ENCODE measurements at places on chromosomes 7 and 10.

DNA sequence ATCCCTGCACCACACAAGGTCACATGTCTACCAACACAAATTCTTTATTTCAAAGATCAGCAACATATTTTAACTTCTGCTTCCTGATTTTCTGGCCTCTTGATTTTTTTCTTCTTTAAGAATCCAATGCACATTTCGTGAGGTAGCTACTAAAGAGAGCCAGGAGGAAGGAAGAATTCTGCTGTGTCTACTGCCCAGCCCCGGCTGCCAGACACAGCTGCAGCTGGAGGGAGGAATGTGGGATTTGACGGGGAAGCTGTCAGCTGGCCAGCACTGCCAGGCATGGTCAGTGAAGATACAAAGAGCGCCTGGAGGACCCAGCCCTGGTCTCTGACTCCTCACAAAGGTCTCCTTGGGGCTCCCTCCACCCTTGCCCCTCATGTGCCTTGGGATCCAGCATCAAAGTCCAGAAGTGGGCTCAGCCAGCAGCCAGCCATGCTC lies 6.9 kb upstream of the AOC1 start:
- no peak for DNase-seq

DNA sequence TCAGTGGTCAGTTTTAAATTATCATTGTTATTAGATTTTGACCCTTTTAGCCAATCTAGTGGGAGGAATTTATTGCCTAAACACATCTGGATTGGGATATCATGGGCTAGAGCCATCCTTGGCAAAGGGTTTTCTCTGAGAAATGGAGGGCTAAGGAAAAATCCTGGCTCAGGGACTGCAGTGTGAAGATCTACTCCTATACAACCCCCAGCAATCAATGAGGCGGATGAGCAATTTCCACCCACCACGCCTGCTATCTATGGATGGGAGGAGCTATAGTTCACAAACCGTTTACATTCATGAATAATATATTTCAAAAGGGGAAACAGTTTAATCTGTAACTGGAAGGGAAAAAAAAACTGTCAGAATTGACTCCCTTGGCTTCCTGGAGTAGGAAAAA lies 2.7 kb downstream of the CAV1 start:
- no peak for DNase-seq

- no peak for DNase-seq
Observed at GRCh38 chr7:44845451-44845850, 2.4 kb downstream of the H2AZ2 start.

- no peak for DNase-seq
Observed at GRCh38 chr10:29746080-29746797, 111.5 kb upstream of the SVIL start.
